ENCODE measurements at places on chromosomes 12 and 14.

DNA sequence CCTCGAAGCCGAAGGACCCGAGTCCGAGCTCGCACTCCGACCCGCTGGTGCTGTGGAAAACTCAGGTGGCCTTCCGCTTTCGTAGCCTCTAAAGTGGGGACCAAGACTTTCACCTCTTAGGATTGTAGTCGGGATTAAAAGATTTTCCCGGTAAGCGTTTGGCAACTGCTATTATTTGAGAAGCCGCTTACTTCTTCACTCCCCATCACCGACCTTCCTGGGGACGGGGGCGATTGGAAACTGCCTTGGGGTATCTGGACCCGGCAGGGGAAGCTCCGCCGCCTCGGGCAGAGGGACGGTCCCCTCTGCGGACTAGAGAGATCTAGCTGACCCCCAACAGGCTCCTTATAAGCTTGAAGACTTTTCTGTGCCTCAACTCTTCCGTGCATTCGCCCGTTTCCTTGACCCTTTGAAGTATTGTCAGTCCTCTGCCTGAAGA is 659 bp downstream of the TRAFD1 start:
- no peak for DNase-seq

GRCh38 chr12:97490141-97490540 is 27.5 kb downstream of the RMST start:
- DNase-seq = no peak

DNA sequence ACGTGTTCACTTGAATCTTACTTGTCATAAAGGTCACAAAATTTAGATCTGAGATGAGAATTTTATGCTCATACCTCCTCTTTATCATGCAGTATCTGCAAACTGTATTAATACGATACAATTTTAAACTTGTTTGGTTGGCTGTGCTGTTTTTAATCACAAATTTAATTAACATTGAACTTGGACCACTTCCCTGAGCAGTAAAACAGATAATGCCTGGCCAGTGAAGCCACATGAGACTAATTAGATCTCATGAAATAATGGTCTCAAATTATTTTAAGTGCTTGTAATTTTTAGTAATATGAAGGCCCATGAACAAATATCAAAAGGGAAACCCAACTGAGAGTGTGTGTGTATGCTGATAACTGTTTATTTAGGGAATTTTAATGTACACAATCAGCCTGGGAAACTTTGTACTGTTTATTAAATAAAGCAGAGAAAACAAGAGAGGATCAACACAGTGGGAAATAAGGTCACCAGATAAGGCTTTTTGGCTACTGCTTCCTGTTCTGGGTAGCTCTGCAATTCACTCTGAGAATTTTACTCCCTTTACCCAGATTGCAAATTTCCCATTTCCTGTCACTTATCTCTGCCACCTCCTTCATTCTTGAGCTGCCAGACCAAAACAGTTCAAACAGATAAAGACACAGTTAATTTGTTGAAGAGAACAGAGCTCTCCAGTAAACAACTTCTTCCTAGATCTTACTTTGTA is 61.6 kb upstream of the GNPNAT1 start:
- DNase-seq = no peak

- no peak for DNase-seq
Observed at GRCh38 chr14:27253966-27254365, 656.1 kb upstream of the NOVA1 start.

- DNase-seq = no peak
Observed at GRCh38 chr12:503111-503761, 43.5 kb downstream of the B4GALNT3 start.
